ENCODE measurements at places on chromosomes 6 and 20. TPM values are rescaled to one million over a fixed set of nuclear protein-coding genes. Genes with fewer than 3 reads are reported as not detected.

TRERF1 gene
- polyA plus RNA-seq = 4.9 TPM

UQCC2 gene
- 148 TPM for polyA plus RNA-seq

SIRPB2 gene
- polyA plus RNA-seq = 0.95 TPM

CYP24A1 gene
- polyA plus RNA-seq = 0.63 TPM

APCDD1L gene
- polyA plus RNA-seq = 1.4 TPM

OOEP gene
- polyA plus RNA-seq = not detected

BFSP1 gene
- 3.6 TPM for polyA plus RNA-seq

FAM217A gene
- not detected for polyA plus RNA-seq

NFYA gene
- polyA plus RNA-seq = 21.0 TPM

OTOR gene
- not detected for polyA plus RNA-seq

PPP1R18 gene
- polyA plus RNA-seq = 99.8 TPM

ANGPT4 gene
- 0.10 TPM for polyA plus RNA-seq

AK9 gene
- 15.8 TPM for polyA plus RNA-seq

Data from brain (organoid and tissue), 16 donors.